CD4-positive, alpha-beta T cell treated with Interferon gamma for 1 hour (primary cell): ENCODE measurements at places on chromosomes 7 and 10.

GRCh38 chr10:26727005-26727404 lies 29.5 kb downstream of the PDSS1 start:
- no peak for DNase-seq

- no peak for DNase-seq
Observed at GRCh38 chr10:133166504-133166827, 6.4 kb downstream of the KNDC1 start.

DNA sequence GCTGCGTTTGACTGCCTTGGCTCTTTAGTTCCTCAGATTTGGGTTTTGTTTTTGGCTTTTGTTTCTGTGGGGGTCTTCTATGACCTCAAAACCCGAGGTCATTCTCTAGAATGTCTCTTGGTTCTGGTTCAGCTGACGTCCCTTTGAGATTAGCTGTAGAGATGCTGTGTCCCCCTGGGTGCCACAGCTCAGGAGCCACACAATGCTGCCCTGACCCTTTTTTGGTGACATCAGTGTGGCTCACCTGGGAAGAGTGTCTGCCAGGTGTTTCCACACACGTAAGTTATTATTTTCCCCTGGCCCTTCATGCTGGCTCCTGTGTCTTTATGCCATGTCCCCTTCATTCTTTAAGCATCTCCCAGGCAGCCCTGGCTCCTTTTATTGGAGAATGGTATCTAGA lies 89.8 kb upstream of the DDC start:
- no peak for DNase-seq

DNA sequence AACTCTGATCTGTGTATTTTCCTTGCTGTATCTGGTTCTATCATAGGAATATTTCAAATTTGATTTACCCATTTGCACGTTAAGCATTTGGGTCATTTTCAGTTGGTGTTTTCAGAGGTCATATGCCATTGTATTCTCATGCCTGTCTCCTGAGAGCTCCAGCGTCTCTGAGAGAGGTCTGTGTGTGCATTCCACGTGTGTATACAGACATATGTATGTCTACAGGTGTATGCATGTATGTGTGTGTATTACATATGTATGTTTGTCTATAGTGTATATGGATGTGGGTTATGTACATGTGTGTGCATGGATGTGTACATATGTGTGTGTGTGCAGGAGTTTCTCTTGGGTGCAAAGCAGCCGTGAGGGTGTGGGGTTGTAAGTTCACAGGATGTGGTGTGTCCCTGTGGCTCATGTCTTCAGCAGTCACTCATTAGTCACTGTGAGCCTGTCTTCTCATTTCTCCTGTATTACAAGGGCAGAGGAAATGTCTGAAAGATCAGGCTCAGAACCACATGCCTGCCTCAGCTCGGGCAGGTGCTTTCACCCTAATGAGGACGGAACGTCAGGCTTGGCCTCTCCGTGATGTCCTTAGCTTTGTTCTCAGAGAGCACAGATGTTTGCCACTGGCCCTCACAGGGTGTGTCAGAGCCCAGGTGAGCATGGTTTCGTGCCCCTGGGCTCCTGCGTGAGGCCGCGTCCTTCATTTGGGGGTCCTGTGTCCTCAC lies 101.6 kb downstream of the NKX6-2 start:
- no peak for DNase-seq
